Adrenal gland (tissue), 19 donors: ENCODE measurements at places on chromosomes 6 and 20. TPM values are rescaled to one million over a fixed set of nuclear protein-coding genes. Genes with fewer than 3 reads are reported as not detected.

- DNase-seq = peak; percentile 89
These were observed 345.1 kb upstream of the AGPAT4 start for GRCh38 chr6:161618831-161619454.

DNA sequence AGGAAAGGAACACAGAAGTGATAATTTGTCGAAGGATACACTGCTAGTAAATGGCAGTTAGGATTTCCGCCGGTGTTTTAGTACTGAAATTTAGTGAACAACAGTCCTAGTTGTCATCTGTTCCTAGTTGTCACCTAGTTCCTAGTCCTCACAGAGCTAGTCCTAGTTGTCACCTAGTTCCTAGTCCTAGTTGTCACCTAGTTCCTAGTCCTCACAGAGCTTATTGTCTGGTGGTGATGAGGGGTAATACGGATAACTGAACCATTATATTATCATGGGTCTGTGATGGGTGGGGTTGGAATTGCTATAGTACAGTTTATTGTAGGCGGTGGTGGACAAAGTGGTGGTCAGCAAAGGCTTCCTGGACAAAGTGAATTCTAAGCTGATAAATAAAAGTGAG lies 1.8 kb downstream of the SNRNP48 start:
- DNase-seq = no peak

DNA sequence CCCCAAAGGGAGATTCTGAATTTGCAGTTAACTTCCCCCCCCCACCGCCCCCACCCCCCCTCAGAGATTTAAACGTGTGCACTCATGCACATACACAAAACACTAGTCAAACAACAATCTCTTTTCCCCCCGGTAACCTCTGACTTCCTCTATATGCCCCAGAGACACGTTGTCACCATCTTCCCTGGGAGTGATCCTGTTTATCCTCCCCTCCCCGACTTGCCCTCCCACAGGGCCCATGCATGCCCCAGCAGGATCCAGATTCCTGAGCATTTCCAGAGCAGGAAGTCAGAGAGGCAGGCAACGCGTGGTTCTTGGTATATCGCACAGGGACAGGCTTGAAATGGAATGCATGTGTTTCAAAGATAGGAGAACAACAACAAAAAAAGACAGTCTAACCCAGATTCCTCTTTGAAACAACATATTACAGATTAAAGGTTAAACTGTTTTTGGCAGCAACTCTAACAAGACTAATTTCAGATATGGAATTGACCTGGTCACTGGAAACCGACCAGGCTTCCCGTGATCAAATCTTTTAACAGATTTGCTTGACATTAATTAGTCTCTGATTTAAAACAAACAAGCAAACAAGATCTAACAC lies 1.3 kb downstream of the BLCAP start:
- no peak for DNase-seq

DNA sequence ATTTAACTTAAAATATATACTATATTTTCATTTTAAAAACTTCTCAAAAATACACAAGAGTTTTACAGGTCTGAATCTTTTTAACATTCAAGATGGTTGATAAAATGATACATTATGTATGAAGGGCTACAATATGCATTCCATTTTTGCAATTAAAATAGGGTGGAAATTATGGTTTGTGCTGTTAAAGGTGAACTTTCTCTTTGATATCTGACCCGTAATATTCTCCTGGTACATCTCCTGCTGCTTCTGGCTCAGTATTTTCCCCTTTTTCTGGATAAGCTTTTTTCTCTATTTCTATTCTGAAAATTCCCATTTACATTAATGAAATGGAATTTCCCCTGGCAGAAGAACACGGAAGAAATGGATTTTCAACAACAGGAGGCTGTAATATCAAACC lies 27.4 kb upstream of the LCA5 start:
- no peak for DNase-seq

Gene MROH8
- 3.4 TPM for total RNA-seq

Gene EFCAB8
- not detected for total RNA-seq

Gene IER3
- 63.9 TPM for total RNA-seq
